A172 (cell line): ENCODE measurements at places on chromosomes 5 and 9. TPM values are rescaled to one million over a fixed set of nuclear protein-coding genes. Genes with fewer than 3 reads are reported as not detected.
A peak's percentile ranks its signal among the peaks of the same experiment; 100 is the strongest.

GRCh38 chr5:77230727-77231470 lies 20.4 kb downstream of the PDE8B start:
- DNase-seq: no peak

GRCh38 chr9:19568946-19569345 lies 160.1 kb downstream of the ACER2 start:
- no peak for DNase-seq

DNA sequence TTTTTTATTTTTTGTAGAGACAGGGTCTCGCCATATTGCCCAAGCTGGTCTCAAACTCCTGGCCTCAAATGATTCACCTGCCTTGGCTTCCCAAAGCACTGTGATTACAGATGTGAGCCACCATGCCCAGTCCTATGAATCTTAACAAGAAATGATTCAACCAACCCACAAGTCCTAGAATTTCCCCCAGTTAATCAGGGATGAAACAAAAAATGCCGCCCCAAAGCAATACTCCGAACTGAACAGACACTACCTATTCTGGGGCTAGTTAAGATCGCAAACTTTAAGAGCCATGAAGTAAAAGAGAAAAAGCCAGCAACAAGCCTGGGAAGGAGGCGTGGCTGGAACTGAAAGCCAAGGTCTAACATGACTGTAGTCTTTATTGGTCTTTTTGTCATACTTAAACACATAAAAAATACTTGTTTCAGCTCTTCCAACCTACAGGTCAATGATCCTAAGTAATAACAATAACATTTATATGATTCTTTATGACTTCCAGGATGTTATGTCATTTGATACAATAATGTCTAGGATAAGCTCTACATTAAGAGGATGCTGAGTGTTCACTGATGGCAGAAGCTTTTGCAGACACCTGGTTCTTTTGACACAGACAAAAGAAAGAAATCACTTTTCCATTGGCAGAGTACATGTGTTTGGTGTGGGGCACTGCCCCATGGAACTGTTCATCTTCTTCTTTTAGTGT lies 361.1 kb upstream of the TLE4 start:
- DNase-seq: no peak

DNA sequence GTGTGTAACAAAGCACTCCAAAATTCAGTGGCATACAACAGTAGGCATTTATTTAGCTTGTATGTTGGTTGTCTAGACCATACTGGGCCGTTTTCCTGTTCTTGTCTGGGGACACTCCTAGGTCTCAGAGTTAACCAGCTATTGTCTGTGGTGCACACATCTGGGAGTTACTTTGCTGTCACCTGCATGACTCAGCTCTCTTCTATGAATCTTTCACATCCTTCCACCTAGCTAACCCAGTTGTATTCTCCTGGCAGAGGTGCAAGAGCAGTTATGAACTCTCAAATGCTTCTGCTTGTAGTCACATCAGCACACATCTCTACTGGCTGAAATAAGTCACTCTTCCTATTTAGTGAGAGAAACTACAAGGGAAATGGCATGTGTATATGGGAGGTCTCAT lies 138.1 kb downstream of the BAAT start:
- DNase-seq: no peak

DNA sequence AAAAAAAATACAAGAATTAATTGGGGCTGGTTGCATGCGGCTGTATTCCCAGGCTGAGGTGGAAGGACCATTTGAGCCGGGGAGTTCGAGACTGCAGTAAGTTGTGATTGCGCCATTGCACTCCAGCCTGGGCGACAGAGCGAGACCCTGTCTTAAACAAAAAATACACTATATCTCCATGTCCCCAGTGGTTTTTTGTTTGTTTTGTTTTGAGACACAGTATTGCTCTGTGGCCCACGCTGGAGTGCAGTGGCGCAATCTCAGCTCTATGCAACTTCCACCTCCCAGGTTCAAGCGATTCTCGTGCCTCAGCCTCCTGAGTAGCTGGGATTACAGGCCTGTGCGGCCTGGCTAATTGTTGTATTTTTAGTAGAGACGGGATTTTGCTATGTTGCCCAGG lies 1.2 kb downstream of the COQ4 start:
- no peak for DNase-seq

- peak; percentile 99 for DNase-seq
Observed at GRCh38 chr5:158943057-158943456, 156.7 kb downstream of the EBF1 start.

ATP10B gene
- total RNA-seq: not detected in 2 replicates

AGXT2 gene
- not detected in 2 replicates for total RNA-seq

TRAF1 gene
- 0.91 and 0.95 TPM in 2 replicates for total RNA-seq
